HuH-7 (cell line): ENCODE measurements at places on chromosomes 2 and 18.

- no peak for DNase-seq
These were observed 103.3 kb downstream of the NBAS start for GRCh38 chr2:15457868-15458267.

GRCh38 chr2:233692648-233693047 lies at the start of gene UGT1A6:
TSS of gene UGT1A6 (plus strand) at chr2:233692890. CDS start at chr2:233693005, 115 bp downstream.
- DNase-seq: no peak

DNA sequence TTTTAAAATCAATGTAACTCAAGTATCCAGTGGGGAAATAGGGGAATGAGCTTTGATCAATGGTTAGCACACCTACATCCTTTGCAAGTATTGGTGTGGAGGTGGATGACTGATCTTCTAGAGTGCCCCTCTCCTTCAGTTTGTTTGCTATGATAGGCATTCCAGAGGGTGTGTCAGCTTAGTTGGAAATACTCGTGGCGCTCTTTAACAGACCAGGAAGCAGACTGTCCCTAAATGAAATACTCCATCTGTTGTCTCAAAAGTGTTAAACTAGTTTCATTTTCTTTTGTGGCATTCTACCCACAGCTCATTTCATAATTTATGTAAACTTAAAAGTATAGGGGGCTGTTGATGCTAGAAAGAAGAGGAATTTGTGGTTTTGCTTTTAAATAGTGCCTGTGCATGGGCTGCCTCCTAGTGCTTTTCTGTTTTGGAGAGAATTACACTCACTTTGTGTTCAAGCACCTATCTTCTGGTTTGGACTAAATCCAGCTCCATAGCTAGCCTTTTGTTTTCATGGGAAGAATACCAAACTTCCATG lies 66.2 kb downstream of the STAT1 start:
- DNase-seq: peak; percentile 10

DNA sequence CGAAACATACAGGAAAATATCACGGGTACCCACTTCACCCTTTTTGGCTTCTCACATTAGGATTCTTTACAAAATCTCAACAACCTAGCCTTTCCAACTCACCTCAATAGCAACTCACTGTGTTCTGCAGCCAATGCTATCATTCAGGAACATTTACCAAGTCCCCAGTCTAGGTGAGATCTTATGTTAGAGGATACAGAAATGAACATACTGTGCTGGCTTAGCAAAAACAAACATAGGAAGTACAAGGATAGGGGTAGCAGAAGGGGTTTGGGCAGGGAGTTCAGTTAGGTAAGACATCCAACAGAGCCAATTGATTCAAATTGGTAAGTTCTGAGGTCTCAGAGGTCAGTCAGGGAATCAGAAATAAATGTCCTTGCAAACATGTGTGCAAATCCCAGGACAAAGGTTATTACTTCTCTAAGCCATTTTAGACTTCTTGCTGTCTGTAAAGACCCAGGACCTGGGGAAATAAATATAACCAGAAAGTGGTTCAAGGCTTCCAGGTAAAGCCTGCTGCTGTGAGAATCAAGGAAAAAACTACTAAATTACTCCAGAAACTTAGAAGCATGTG lies 556.3 kb upstream of the CHAC2 start:
- DNase-seq: no peak

GRCh38 chr18:35348001-35348400 lies 3.8 kb upstream of the ZNF24 start:
- no peak for DNase-seq

DNA sequence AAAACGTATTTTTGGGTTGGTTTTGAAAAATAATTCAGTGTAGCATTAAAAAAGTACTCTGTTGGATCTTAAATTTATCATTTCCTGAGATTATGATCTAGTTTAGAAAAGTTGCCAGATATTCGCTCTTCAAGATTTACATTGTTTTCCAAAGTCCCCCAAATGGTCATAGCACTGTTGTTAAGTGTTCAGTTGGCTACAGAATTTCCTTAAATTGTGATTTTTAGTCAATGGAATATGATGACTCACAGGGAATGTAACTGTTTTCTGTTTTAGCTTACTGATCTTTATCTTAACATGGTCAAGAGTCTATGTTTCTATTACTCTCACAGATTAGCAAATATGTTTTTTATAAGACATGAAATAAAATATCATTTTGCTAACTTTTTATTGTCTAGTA lies 23.2 kb downstream of the PLCL1 start:
- no peak for DNase-seq

GRCh38 chr2:223759569-223760430 lies 77.6 kb downstream of the AP1S3 start:
- DNase-seq: no peak

DNA sequence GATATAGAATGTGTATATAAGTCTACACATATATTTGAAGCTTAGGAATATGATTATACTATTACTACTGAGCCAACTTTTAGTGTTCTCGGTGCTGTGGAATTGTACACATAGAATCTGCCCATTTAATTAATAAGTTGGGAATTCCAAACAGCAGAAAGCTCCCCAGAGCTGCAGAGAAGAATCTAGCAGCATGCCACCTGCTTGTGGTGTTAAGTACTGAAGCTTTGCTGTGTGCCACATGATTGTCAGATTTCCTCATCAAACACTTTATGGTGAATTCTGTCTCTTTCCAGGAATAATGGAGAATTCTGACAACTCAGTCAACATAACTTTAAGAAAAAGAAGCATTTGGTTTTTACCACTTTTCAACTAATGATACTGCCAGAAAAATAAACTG lies 117.8 kb downstream of the WDSUB1 start:
- DNase-seq: no peak

- no peak for DNase-seq
These were observed 47.0 kb downstream of the RAB12 start for GRCh38 chr18:8656232-8656631.

GRCh38 chr18:76265497-76266235 lies 229.4 kb downstream of the ZNF516 start:
- DNase-seq: no peak

DNA sequence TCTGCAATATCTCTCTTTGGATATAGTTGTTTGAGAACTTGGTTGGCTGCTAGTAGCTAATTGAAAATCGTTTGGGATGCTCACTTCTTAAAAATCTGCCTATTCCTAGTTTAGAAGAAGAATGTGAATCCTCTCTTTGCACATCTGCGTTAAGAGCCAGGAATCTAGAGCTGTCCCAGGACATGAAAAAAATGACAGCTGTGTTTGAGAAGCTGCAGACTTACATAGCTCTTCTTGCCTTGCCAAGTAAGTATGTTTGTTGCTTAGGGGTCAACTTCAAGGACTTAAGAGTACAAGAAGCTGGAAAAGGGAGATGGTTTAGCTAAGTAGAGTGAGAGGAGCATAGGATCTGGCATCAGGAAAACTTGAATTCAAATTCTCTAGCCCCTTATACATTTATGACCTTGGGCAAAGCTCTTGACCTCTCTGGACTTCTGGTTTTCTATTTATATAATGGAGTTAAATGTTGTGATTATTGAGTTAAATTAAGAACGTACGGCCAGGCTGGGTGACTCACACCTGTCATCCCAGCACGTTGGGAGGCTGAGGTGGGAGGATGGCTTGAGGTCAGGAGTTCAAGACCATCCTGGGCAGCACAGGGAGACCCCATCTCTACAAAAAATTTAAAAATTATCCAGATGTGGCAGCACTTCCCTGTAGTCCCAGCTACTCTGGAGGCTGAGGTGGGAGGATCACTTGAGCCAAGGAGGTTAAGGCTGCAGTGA lies 55.2 kb upstream of the STON1 start:
- no peak for DNase-seq
